Vagina (tissue), 2 donors: ENCODE measurements at places on chromosomes 16 and 17. TPM values are rescaled to one million over a fixed set of nuclear protein-coding genes. Genes with fewer than 3 reads are reported as not detected.

CETP gene
- total RNA-seq: not detected

AGRP gene
- not detected for total RNA-seq

SEPTIN12 gene
- total RNA-seq: not detected

PERCC1 gene
- not detected for total RNA-seq

GCGR gene
- not detected for total RNA-seq

TERF2IP gene
- 65.1 TPM for total RNA-seq

C17orf113 gene
- total RNA-seq: 0.49 TPM

C1QTNF1 gene
- total RNA-seq: 30.7 TPM

SOST gene
- total RNA-seq: not detected

ZNF598 gene
- total RNA-seq: 51.8 TPM

KCTD13 gene
- 20.4 TPM for total RNA-seq

CHAD gene
- not detected for total RNA-seq

SRSF2 gene
- 413 TPM for total RNA-seq

AANAT gene
- total RNA-seq: not detected

PSMB10 gene
- 45.2 TPM for total RNA-seq

SLC2A4 gene
- 3.2 TPM for total RNA-seq
